ENCODE measurements at places on chromosomes 6 and 20. TPM values are rescaled to one million over a fixed set of nuclear protein-coding genes. Genes with fewer than 3 reads are reported as not detected.

DNA sequence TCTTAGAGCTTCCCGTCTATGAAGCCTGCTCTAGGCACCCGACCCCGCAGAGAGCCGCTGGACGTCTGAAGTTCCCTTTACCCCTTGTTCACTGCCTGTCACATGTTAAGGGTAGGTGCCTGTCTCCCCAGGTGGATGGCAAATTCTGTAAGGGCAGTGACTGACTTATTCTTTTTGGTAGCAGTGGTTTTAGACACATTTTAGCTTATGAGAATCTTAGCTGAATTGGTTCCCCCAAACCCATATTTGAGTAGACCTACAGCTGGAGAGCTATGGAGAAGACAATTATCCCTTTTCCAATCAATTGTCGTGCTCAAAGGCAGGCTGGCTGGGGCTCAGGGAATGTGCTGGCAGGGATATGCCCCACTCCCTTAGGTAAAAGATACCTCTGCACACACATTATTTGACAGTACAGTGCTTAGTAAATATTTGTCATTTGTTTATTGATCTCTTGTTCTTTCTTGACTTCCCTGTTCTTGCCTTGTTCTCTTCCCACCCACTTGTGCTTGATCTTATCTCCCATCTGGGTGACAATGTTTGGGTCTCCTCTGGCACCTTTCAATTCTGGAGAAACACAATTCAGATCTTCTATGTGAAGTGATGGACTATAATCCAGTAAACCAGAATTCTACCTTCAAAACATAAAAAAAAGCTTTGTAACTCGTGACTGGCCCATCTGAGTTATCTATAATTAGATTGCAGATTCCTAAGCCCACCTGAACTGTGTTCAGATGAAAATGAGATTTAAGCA, 114.3 kb upstream of the SLC2A12 start:
- DNase-seq: no peak
- H3K36me3 ChIP-seq: peaks cover 9% of the 10 kb centered on the region
- no peaks in the 10 kb centered on the region for H3K4me1 ChIP-seq
- no peak overlapping the region for H3K27ac ChIP-seq

DNA sequence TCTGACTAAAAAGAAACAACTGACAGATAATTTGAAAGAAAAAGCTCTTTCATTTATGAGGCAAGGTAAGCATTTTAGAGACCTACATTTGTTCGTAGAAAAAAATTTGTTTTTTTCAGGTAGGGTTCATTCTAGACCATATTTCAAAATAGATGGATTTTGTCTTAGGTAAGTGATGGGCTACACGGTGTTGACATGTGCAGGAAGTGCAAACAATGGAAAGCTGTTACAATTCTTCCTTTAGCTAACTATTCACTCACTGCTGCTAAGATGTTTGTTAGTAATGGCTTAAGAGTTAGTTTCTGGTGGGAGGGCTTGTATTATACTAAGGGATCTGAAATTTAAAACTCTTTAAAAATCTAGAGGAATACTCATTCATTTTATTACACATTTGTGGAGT, 96.7 kb downstream of the CD109 start:
- H3K36me3 ChIP-seq: peaks cover 14% of the 10 kb centered on the region
- no peak overlapping the region for H3K4me3 ChIP-seq
- peaks cover 10% of the 10 kb centered on the region for H3K4me1 ChIP-seq
- no peaks in the 10 kb centered on the region for H3K27me3 ChIP-seq
- DNase-seq: no peak

DNA sequence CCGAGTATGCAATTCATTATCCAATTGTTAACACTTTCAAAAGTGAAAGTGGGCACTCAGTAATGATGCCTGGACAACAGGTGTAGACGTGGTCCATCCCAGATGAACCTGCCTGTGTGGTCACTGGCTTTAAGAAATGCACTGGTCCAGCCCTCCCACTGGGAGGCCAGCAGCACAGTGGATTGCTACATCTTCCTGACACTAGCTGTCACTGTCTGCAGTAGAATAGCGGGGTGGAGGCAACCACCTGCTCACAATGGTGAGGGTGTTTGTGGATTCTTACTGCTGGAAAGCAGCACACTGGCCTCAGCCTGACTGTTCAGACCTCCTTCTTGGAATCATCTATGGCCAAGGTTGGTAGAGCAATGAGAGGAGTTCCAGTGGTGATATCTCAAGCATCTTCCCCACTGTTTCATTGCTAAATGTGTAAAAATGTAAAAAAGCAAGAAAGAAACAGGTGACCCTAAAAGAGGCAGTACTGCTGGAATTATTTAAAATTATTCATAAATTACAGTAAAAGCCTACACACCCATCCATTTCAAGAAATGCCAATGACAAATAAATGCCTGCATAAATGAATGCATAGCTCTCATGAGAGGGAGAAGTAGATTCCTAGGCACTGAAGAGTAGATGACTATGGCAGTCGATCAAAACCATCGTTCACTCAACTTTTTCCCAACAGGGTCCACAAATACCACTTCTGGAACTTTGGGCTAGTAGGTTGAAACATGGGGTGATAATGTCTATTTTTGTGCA, 228.0 kb upstream of the PLN start:
- H3K27ac ChIP-seq: no peak overlapping the region
- H3K4me1 ChIP-seq: no peaks in the 10 kb centered on the region
- H3K27me3 ChIP-seq: no peaks in the 10 kb centered on the region
- no peak overlapping the region for H3K4me3 ChIP-seq
- no peak for DNase-seq
- no peaks in the 10 kb centered on the region for H3K36me3 ChIP-seq

DNA sequence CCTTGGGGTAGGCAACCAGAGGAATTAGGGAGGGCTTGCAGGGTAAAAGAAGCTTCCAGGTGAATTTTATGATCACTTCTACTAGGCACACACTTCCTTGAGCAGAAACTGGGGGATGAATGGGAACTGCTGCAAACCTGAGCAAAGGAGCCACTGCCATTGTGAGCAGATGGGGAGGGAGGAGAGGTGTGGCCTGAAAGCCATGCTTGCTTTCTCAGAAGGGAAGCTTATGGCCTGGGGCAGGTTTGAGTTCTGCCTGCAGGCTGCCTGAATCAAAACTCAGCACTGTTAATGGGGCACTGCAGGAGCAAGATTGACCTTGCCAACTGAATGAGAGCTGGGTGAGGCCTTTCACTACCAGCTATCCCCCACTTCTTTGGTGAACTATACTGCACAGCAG, 328.1 kb downstream of the NKAIN2 start:
- peaks cover 4% of the 10 kb centered on the region for H3K27me3 ChIP-seq
- H3K4me3 ChIP-seq: no peak overlapping the region
- H3K36me3 ChIP-seq: no peaks in the 10 kb centered on the region
- no peak overlapping the region for H3K27ac ChIP-seq
- no peaks in the 10 kb centered on the region for H3K4me1 ChIP-seq

DNA sequence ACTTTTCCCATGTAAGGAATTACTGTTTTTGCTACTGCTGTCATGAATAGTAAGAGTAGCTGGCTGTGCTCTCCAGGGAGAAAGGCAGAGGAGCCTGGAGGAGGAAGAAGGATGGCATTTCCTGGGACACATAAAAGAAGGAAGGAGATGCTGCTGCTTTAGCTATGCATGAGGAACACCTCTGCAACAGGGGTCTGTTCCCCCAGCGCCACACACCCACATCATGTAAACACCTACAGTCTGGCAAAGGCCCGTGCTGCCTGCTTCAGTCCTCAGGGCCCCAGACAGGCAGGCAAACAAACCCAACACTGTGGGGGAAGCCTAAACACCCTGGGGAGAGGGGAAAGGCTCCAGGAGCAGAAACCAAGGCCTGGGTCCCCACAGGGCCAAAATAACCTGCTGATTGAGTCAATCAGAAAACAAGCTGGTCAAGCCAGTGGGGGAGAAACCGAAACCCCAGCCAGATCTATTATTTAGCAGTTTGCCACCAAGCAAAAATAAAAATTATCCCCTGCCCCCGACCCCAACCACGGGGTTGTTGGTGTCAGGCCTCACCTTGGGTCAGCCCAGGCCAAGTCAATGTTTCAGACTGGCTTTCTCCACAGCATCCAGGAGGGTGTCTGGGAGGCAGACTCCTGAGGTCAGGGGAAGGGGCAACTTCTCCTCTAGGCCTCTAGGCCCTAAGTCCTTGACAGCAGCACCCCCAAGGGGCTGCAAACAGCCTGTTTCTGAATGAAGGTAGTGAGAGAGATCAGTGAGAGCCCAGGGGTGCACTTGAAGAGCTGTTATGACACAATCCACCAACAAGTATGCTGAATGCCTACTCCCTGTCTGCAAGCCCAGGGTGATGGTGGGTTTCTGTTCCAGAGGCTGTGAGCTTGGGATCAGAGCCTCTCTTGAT, 34.6 kb upstream of the SCUBE3 start:
- peaks cover 3% of the 10 kb centered on the region for H3K27me3 ChIP-seq
- no peaks in the 10 kb centered on the region for H3K36me3 ChIP-seq
- H3K4me1 ChIP-seq: peaks cover 9% of the 10 kb centered on the region
- DNase-seq: no peak

DNA sequence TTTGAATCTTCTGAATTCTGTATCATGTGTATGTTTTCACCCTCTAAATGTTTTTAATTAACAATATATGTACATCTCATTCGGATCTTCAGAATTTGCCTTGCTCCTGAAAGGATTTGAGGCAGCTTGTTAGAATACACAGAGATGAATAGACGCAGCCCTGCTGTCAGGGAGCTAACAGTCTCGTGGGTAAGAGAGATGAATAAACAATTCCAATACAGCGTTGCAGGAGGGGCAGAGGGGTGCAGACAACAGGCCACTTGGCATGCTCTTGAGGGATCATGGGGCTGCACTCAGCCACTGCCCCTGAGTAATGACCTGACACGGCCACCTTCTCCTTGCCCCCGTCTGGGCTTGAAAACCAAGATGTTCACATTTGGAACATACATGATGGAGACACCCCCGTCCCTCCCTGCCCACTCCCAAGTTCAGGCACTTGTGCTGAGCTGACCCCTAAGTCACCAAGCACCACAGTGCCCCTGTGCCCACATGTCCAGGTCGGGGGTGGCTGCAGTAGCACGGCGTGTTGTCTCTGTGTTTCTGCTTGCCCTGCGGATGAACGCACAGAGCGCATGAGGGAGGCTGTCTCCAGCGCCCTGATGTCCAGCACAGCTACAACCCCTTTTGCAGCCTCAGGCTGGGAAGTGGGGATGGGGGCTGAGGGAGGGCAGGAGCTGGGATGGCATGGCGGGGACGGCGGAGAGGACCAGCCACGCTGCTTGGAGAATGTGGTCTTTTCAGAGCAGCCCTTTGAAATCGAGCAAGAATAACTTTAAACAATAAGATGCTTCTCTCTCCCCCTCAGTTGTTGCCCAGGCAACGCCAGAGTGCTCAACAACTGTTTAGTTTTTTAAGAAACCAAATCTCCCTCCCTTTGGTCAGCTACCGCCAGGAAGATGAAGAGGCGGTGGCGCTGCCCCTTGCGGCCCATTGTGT, 33.0 kb upstream of the CDH22 start:
- DNase-seq: no peak
- H3K27ac ChIP-seq: no peak overlapping the region
- H3K4me3 ChIP-seq: no peak overlapping the region
- H3K4me1 ChIP-seq: peaks cover 6% of the 10 kb centered on the region

DNA sequence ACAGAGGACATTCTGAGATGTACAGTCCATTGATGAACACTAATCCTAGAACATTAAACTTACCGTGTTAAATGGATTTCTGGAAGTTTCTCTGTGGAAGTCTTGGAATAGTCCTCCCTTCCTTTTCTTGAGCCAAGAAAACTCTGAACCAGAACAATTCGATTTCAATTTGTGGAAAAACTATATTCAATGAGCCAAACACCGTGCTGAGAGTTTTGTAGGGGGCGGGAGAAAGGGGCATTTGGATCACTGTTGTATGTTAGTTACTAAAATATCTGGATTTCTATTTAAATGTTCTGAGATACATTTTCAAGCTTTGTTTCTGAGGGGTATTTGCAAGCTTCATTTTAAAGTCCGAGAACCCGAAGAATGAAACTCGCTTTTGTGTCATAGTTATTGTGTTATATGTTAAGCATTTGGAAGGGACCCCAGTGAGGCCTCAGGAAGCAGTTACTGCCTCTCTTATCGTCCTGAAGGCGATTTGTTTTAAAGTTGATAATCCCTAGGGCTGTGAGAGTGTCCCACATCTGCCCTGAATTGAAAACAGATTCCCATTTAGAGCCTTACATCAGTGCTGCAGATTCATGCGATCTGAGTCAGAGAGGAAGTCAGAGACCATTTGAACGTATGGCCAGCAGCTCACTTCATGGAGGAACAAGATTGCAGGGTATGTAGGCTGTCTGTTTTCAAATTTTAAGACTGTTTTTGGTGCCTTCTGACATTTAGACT, 70.8 kb upstream of the SASH1 start:
- no peaks in the 10 kb centered on the region for H3K27me3 ChIP-seq
- peak overlapping the region; percentile 53 for H3K27ac ChIP-seq
- no peak for DNase-seq
- no peak overlapping the region for H3K4me3 ChIP-seq
- peaks cover 10% of the 10 kb centered on the region for H3K4me1 ChIP-seq

GRCh38 chr6:112927641-112928320, 580.7 kb downstream of the RFPL4B start:
- H3K36me3 ChIP-seq: peaks cover 2% of the 10 kb centered on the region
- no peaks in the 10 kb centered on the region for H3K27me3 ChIP-seq
- no peak overlapping the region for H3K4me3 ChIP-seq
- H3K27ac ChIP-seq: no peak overlapping the region
- no peak for DNase-seq

OPRM1 gene
- not detected for total RNA-seq

DNA sequence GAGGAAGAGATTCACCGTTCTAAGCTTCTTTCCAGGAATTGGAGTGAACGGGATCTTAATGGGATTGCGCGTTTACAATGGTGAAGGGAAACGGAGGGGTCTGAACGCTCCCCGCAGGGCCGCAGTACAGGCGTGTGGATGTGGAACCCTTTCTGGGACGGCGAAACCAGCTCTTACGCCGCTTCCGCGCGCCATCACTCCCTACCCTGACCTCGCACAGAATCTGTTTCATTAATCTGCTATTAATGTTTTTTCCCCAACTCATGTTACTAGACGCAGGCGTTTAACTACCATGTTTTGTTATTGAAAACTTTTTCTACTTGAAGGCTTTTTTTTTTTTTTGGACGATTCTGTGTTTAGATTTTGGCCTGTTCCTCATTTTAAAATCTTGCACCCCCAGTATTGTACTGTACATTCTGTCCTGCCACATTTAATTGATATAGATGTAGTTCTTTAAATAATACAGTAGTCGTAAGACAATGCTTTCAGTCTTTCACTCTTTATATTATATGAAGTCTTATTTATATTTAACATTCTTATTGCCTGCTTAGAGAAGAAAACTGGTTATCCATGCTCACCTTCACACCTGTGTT, 696 bp upstream of the SUPT3H start:
- peak overlapping the region; percentile 99 for H3K4me3 ChIP-seq
- no peaks in the 10 kb centered on the region for H3K36me3 ChIP-seq
- peaks cover 19% of the 10 kb centered on the region for H3K4me1 ChIP-seq
- DNase-seq: no peak
- H3K27ac ChIP-seq: peak overlapping the region; percentile 99

GRCh38 chr20:33825340-33826269, 14.5 kb downstream of the CHMP4B start:
- H3K27ac ChIP-seq: peak overlapping the region; percentile 61
- H3K36me3 ChIP-seq: peaks cover 6% of the 10 kb centered on the region
- peaks cover 58% of the 10 kb centered on the region for H3K4me1 ChIP-seq

ADAM33 gene
- total RNA-seq: 0.23 TPM

GRCh38 chr6:147063469-147064031, 140.7 kb upstream of the STXBP5 start:
- no peaks in the 10 kb centered on the region for H3K4me1 ChIP-seq
- peaks cover 9% of the 10 kb centered on the region for H3K36me3 ChIP-seq
- no peak for DNase-seq
- H3K27me3 ChIP-seq: no peaks in the 10 kb centered on the region
- H3K27ac ChIP-seq: no peak overlapping the region
- H3K4me3 ChIP-seq: no peak overlapping the region
